ENCODE measurements at places on chromosomes 3 and 15.
A peak's percentile ranks its signal among the peaks of the same experiment; 100 is the strongest.

- DNase-seq = no peak
These were observed 15.4 kb upstream of the CX3CR1 start for GRCh38 chr3:39295184-39295775.

GRCh38 chr3:188440340-188440972, 286.5 kb downstream of the LPP start:
- DNase-seq = no peak

- DNase-seq = no peak
These were observed 1.7 kb upstream of the SLC9A9 start for GRCh38 chr3:143849854-143850549.

DNA sequence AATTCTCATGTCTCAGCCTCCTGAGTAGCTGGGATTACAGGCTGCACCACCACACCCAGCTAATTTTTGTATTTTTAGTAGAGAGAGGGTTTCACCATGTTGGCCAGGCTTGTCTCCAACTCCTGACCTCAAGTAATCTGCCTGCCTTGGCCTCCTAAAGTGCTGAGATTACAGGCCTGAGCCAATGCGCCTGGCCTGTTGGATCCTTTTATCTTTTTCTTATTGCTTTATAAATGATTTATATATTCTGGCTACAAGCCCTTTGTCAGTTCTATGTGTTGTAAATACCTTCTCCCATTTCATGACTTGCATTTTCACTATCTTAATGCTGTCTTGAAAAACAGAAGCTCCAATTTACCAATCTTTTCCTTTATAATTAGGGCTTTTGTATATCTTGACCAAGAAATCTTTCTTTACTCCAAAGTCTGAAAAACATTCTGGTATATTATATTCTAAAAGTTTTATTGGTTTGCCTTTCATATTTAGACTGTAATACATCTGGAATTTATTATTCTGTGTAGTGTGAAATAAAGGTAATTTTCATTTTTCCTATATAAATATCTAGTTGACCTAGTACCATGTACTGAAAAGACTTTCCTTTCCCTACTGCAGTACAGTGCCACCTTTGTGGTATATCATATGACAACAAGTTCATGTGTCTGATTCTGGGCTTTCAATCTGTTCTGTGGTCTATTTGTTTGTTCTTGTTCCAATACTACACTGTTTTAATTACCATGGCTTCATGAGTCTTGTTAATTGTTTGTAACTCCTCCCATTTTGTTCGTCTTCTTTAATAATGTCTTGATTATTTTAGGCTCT, 52.9 kb upstream of the RNU6-1 start:
- DNase-seq = no peak

- DNase-seq = peak; percentile 66
These were observed at the start of gene TMED3 for GRCh38 chr15:79310985-79311900. TSS of gene TMED3 (plus strand) at chr15:79311112. CDS start at chr15:79311250, 138 bp downstream.

- peak; percentile 26 for DNase-seq
These were observed 36.1 kb upstream of the PLSCR5 start for GRCh38 chr3:146640955-146641867.

- peak; percentile 19 for DNase-seq
These were observed 877 bp downstream of the NIT2 start for GRCh38 chr3:100335434-100335833.

DNA sequence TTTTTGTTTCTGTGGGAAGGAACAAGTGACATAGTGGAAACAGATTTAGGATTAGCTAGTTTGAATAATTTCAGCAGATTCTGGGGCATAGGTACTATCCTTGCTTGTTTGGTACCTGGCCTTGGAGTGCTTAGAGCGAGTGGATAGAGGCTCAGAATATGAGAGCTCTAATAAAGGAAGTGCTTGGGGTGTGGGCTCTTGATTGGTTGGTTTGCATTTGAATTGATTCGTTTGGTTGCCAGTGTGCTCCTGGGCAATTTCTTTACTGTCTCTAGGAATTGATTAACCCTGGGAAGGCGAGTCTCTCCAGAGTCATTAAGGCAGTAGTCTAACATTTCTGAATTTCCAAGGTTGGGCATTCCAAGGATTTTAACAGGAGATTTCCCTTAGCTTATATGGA, 98.0 kb downstream of the DTWD1 start:
- DNase-seq = no peak

GRCh38 chr3:63973406-63973805, 49.9 kb downstream of the PSMD6 start:
- DNase-seq = no peak

GRCh38 chr15:41858756-41859155, 20.1 kb downstream of the PLA2G4B start:
- no peak for DNase-seq

DNA sequence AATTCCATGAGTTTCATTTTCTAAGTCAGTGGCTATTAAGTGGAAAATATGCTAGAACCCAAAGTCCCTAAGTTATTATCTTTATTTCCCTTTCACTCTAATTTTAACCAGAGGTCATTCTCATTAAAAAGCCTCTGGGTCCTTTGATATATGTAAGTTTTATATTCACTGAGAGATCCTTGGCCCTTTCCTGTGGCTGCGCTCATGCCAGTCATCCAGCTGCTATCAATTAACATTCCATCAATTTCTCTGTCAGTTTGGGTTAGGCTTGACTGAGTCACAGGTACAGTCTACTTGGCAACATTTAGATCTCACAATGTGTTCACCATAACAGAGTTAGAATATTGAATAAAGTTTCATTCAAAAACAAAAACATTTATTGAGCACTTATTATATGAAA, 58.0 kb upstream of the FBN1 start:
- DNase-seq = no peak

GRCh38 chr3:44803298-44803697, 41.7 kb downstream of the KIF15 start:
- no peak for DNase-seq

DNA sequence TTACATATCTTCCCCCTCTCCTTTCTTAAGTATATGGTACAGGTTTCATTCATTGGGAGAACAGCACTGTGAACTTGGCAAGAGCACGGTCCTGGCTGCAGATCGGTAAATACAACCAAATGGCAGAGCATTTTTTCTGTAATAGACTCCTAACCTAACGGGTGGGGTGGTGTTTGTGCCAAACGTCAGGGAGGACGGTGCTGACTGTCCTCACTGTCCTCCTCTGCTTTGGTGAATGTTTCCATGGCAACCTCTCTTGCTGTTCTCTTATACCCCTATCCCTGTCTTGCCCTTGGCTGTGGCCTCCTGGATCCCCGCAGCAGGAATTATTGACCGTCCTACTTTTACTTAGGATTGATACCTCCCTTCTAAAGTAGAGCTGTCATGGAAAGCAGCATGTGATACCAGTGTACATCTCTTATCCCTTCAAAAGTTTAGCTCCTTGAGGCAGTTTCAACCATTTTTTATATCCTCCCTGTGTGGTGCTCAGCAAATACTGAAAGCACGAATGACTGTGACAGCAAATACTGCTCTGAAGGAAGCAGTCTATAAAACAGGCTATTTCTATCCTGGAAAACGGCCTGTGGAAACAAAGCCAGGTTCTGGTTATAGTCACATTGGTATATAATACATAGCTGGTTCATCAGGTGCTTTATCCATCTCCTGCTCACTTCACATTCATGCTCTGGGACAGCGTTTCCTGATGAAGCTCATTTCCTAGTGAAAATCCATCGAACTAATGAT, 275.4 kb upstream of the C2CD4B start:
- DNase-seq = no peak

- DNase-seq = no peak
These were observed 5.7 kb upstream of the HLTF start for GRCh38 chr3:149091983-149092382.

DNA sequence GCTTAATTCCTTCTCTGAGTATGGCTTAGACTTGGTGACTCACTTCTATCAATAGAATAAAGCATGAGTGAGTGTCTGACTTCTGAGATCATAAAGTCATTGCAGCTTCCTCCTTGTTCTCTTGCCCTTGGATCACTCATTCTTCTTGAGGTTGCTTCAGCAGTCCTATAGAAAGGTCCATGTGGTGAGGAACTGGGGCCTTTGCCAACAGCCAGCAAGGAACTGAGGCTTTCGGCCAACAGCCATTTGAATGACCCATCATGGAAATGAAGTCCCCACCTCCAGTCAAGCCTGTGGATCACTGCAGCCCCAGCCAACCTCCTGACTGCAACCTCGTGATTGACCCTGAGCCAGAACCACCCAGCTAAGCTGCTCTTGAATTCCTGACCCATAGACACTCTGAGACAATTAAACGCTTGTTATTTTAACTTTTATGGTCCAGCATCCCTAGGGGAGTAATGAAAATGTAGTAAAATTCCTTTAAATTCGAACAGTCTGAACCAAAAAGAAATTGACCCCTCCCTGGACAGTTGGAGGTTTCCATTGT, 84.5 kb downstream of the WDR76 start:
- DNase-seq = peak; percentile 71

DNA sequence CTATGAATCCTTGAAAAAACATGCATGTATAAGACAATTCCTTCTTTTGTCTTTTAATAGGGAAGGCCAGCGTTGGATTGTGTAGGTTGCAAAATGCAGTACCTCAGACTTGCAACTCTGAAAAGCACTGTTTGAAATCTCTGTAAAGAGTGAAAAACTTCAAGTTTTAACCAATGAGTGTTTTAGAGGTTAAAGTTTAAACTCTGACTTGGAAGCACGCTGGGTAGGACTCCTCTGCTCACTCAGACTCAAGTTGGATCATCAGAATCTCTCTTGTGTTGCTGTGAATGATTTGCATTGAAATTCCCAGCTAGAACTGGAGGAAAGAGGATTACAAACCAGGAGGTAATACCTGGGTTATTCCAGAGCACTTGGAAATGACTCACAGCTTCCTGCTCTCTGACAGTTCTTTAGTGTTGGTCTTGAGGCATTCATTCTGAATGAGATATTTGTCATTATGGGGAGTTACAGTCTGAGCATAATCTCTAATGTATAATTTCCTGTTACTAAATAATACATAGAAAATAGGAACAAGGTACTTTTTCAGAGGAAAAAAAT, 49.1 kb downstream of the PLS1 start:
- peak; percentile 78 for DNase-seq

GRCh38 chr3:31434819-31435218, 97.9 kb upstream of the STT3B start:
- DNase-seq = no peak

- no peak for DNase-seq
These were observed 133.4 kb upstream of the BHLHE40 start for GRCh38 chr3:4845882-4846281.

GRCh38 chr3:126345641-126346460, 11.4 kb downstream of the KLF15 start:
- no peak for DNase-seq

DNA sequence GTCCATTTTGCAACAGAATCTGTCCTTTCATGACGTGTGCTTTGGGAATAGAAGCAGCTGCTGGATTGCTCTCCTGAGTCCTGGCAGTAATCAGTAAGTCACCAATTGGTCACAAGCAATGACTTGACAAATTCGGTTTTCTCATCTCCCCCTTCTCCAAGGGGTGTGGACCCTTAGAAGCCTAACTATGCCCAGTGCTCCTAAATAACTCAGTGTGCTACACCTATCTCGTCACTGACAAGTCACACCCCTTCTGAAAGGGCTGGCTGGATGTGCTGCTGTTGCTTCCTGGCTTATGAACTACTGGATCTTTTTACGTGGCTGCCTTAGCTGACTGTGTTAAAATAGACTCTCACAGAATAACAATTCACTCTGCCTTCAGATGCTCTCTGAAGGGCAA, 1351.5 kb downstream of the ZPLD1 start:
- DNase-seq = no peak

GRCh38 chr15:41671656-41672648, 11.7 kb downstream of the MGA start:
- DNase-seq = peak; percentile 55

- no peak for DNase-seq
These were observed 377.2 kb upstream of the CFAP20DC start for GRCh38 chr3:59426821-59427565.

Data from Caki2 (cell line).